ENCODE measurements at places on chromosomes 5 and 9. TPM values are rescaled to one million over a fixed set of nuclear protein-coding genes. Genes with fewer than 3 reads are reported as not detected.
A peak's percentile ranks its signal among the peaks of the same experiment; 100 is the strongest.

DNA sequence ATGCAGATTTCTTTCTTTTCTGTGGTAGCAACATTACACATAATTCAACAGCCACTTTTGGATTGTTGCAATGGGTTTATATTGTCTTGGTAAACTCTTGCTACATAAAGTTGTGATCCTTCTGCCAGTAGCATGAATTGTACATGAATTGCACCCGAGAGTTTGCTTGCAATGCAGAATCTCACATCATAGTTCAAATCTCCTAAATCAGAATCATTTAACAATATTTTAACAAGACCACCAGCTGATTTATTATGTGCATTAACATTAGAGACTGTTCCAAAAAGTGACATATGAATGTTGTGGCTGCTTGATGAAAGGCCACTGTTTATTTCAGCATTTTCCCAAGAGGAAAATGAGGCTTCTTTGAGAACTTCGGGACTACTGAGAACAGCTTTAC is 1491.8 kb upstream of the NUDT12 start:
- no peak for DNase-seq

DNA sequence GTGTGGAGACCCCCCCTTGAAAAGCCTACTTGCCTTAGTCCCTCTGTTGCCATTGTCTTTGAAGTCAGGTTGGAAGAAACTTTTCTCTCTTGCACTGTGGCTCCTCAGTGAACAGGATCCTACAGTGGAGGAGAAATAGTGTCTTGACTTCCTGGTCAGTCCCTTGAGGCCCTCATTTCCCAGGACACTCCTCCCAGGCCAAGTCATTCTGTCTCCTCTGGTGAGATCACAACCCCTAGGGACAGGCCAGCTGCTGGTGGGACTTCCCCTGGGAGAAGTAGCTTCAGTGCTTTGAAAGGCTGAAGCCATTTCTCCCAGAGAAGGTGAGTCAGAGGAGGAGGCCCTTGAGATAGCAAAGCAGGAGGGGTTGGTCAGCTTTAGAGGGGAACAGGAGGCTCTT is 10.1 kb upstream of the GRIA1 start:
- no peak for DNase-seq

- peak; percentile 61 for DNase-seq
Observed at GRCh38 chr9:131609099-131609830, 63.9 kb downstream of the PRRT1B start.

DNA sequence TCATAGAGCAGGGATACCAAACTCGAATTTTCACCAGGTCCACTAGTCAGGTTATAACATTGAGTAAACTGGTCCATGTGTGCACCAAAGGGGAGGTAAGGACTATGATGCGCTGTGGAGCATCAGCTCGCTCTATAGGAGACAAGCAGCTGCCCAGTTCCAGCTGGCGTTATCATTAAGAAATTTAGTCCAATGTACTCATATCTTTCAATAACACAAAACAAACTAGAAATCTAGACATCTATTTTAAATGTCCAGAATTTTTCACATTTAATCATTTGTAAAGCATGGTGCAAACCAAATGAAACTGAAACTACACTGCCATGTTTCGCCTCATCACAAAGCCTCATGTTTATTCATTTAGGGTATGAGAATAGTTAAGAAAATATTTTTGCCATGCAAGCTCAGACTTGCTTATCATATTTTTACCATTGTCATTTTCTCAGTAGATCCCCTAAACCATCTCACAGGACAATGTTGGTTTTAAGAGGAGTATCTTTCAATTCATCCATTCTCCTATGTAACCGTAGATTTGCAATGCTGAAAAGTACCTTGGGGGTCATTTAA is 50.9 kb downstream of the ZNF474 start:
- no peak for DNase-seq

DNA sequence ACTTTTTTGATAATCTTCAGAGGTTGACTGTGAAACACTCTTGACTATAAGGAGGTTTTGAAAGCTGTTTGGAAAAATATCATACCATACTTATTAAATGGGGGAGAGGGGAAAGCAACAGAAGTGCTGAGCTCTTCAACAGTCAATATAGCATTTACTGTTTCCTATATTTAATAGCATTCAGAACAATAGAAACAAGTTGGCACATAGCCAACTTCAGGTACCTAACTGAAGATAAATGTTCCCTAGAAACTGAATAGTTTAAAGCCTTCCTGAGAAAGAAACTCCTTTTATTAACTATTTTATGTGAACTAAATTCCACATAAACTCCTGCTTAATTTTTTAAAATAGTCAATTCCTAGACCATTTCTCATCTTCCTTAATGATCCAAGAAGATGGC is 26.3 kb downstream of the SLC31A1 start:
- no peak for DNase-seq

DNA sequence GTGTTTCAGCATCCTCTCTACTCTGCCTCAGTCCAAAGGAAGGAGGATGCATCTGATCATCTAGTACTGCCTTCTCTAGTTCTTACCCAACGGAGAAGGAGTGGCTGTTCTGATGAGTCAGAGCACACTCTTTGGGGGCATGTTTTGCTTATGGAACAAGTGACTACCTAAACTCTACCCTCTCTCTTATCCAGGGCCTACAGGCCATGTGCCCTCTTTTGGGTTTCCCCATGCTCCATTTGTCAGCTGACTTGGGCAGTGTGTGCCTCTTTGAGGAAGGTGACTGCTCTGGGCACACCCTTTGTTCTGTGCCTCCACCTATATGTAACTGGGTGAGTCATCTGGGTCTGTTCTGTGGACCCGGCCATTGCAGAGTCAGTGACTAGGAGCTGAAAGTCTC is 89.6 kb upstream of the BNC2 start:
- no peak for DNase-seq

DNA sequence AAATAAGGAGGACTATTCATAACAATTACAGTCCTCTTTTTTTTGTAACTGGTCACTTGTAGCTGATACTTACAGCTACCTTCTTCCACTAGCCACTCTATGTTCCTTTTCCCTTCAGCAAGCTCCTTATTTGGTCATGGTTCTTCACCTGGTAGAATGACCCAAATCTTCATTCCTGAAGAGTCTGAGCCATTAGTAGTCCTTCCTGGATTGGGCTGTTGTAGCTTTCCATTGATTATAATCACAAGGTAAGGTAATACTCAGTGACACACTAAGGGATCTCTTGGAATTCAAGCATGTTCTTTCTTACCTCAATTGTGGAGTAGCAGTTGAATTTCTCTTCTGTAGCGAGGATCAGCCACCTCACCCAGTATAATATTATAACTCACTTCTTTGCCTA is 25.5 kb upstream of the ITGA2 start:
- DNase-seq, result no peak

- no peak for DNase-seq
Observed at GRCh38 chr5:67000794-67001475, 195.7 kb downstream of the CD180 start.

GRCh38 chr9:1881708-1882295 is 133.3 kb upstream of the SMARCA2 start:
- DNase-seq, result no peak

GRCh38 chr5:71744009-71744790 is 25.1 kb downstream of the CARTPT start:
- DNase-seq, result no peak

DNA sequence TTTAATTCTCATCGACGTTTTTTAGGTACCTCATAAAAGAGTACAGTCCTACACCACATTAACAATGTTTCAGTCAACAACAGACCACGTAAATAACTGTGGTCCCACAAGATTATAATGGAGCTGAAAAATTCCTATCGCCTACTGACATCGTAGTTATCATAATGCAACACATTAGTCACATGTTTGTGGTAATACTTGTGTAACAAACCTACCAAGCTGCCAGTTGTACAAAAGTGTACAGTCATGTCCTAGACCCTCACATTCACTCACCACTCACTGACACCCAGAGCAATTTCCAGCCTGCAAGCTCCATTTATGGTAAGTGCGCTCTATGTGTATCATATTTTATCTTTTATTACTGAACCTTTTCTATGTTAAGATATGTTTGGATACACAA is 16.8 kb downstream of the GNAQ start:
- DNase-seq, result no peak

- no peak for DNase-seq
Observed at GRCh38 chr5:66653325-66653724, 57.1 kb downstream of the MAST4 start.

GRCh38 chr5:169374761-169375160 is 73.8 kb upstream of the SLIT3 start:
- no peak for DNase-seq

GRCh38 chr9:114493521-114494184 is 11.6 kb downstream of the WHRN start:
- no peak for DNase-seq

GRCh38 chr5:174084691-174085154 is 39.2 kb downstream of the NSG2 start:
- no peak for DNase-seq

DNA sequence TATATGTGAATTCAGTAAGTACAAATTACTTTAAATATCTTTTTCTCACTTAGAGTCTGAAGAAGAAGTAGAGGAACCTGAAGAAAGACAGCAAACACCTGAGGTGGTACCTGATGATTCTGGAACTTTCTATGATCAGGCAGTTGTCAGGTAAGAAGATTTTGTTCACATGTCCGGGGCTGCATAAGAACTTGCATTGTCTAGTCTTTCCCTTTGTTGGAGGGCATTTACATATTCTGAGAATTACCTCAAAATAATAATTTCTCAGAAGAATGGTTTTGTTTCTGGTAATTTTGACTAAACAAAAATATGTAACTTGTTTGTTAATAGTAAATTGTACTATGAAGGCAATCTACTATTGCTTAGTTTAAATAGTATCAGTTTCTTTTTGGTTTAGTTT is 23.7 kb downstream of the G3BP1 start:
- DNase-seq, result no peak

DNA sequence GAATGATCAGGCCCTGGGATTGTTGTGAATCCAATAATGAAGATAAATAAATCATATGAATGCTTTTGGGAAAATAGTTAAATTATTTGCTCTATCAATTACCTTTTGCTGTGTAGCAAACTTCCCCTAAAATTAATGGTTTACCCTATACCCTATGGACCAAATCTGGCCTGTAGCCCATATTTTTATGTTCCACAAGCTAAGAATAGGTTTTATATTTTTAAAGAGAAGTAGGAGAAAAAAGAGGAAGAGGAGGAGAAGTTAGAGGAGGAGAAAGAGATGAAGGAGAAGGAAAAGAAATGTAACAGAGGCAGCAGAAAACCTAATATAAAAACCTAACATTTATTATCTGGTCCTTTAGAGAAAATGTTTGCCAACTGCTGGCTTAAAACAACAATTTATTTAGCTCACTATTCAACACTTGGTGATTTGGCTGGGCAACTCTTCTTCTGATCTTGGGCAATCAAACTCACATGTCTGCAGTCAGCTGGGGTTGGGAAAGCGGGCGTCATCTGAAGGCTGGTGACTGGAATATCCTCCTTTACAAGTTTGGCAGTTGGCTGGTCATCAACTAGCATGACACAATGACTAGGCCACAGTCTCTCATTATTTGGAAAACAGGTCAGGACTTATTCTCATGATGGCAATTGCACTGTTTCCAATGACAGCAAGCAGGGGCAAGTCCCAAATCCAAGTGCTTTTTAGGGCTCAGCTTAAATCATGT is 522.9 kb downstream of the RASEF start:
- no peak for DNase-seq

- DNase-seq, result no peak
Observed at GRCh38 chr5:157175071-157175612, 5.5 kb upstream of the ITK start.

- no peak for DNase-seq
Observed at GRCh38 chr5:43840424-43841125, 237.6 kb downstream of the NNT start.

GRCh38 chr5:100790951-100791350 is 112.1 kb downstream of the ST8SIA4 start:
- DNase-seq, result no peak

DNA sequence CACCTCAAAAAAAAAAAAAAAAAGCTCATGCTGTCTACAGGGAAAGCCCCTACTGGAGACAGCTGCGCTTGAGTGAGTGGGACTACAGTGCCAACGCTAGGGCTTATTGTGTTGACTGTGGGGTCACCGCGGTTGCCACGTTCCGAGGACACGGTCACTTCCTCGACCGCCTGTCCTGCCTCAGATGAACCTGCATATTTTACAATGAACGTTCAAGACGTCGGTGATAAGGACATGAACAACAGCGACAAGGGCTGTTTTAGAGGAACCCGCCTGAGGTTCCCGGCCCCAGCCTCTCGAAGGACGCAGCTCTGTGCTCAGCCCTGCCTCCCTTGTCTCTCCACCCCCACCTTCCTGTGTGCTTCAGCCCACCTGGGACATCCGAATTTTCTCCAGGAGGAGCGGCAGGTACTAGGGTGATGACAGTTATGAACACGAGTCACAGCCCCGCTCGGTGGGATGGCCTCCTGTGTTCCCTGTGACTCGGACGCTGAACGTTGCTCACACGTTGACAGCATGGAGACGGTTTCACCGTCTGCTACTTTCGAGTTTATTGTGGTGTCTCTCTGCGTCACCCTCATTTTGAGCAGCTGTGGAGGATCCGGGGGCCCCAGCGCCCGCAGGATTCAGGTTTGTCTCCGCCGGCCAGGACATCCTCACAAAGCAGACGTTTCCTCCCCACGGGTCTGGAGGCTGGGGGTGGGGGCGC is 11.3 kb upstream of the DIPK1B start:
- DNase-seq, result no peak

- DNase-seq, result no peak
Observed at GRCh38 chr9:135347461-135347860, 132.1 kb upstream of the PPP1R26 start.

DNA sequence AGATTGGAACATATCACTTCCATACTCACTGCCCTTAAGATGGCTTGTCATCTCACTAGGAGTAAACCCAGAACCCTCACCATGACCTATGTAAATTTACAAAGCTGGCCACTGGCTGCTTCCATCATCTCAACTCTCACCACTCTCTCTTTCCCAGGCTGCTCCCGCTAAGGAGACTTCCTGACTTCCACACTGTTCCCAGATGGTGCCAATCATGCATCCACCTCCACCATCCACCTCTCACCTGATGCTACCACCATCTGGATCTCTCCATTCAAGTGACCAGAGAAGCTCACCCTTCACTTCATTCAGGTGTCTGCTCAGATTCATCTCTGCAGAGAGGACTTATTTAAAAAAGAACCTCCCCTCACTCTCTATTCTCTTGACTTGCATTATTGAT is 91.3 kb downstream of the HTR4 start:
- no peak for DNase-seq

The MSX2 gene
- 2.3 TPM for total RNA-seq

The RANBP17 gene
- total RNA-seq, result 6.5 TPM

The PPP2R2B gene
- 0.11 TPM for total RNA-seq

The KCTD16 gene
- 0.08 TPM for total RNA-seq

The TMEM174 gene
- total RNA-seq, result not detected

The PCDHB15 gene
- total RNA-seq, result 2.8 TPM

The RAD17 gene
- 19.4 TPM for total RNA-seq

The NPR3 gene
- 81.0 TPM for total RNA-seq

The MARCOL gene
- total RNA-seq, result not detected

Measured in left ventricle myocardium inferior (tissue), 1 donor.